Regular cardiac myocyte (primary cell): ENCODE measurements at places on chromosomes 1 and 21. TPM values are rescaled to one million over a fixed set of nuclear protein-coding genes. Genes with fewer than 3 reads are reported as not detected.

PAQR6 gene
- 0.19 and 0.28 TPM in 2 replicates for total RNA-seq

INTS11 gene
- 34.1 and 42.0 TPM in 2 replicates for total RNA-seq

DLGAP3 gene
- total RNA-seq, result under 0.01 TPM in 1 of 2 replicates, not detected in the other

HSD3B1 gene
- not detected in 2 replicates for total RNA-seq

RUNX1 gene
- 15.1 and 31.0 TPM in 2 replicates for total RNA-seq

HLX gene
- 9.6 and 18.9 TPM in 2 replicates for total RNA-seq

WDTC1 gene
- total RNA-seq, result 19.0 and 21.4 TPM in 2 replicates

HMCN1 gene
- total RNA-seq, result 22.6 and 84.0 TPM in 2 replicates

NTNG1 gene
- total RNA-seq, result 0.85 and 1.3 TPM in 2 replicates

PTPN22 gene
- total RNA-seq, result 2.1 and 3.1 TPM in 2 replicates

SPRR3 gene
- not detected in 2 replicates for total RNA-seq

ANGPTL3 gene
- not detected in 2 replicates for total RNA-seq

OR14K1 gene
- total RNA-seq, result not detected in 2 replicates

MROH9 gene
- 0.38 and 0.85 TPM in 2 replicates for total RNA-seq

S100A7 gene
- total RNA-seq, result not detected in 2 replicates

ZNF593OS gene
- total RNA-seq, result 0.28 TPM in 1 of 2 replicates, not detected in the other

MSH4 gene
- total RNA-seq, result 0.38 and 1.4 TPM in 2 replicates

DNALI1 gene
- 2.0 and 5.0 TPM in 2 replicates for total RNA-seq

LCE1E gene
- not detected in 2 replicates for total RNA-seq

CHAF1B gene
- total RNA-seq, result 1.4 and 5.8 TPM in 2 replicates

S100A16 gene
- total RNA-seq, result 126 and 297 TPM in 2 replicates

DNASE2B gene
- not detected in 2 replicates for total RNA-seq

KRTAP23-1 gene
- total RNA-seq, result not detected in 2 replicates
